ENCODE measurements at places on chromosomes 1 and 21.

DNA sequence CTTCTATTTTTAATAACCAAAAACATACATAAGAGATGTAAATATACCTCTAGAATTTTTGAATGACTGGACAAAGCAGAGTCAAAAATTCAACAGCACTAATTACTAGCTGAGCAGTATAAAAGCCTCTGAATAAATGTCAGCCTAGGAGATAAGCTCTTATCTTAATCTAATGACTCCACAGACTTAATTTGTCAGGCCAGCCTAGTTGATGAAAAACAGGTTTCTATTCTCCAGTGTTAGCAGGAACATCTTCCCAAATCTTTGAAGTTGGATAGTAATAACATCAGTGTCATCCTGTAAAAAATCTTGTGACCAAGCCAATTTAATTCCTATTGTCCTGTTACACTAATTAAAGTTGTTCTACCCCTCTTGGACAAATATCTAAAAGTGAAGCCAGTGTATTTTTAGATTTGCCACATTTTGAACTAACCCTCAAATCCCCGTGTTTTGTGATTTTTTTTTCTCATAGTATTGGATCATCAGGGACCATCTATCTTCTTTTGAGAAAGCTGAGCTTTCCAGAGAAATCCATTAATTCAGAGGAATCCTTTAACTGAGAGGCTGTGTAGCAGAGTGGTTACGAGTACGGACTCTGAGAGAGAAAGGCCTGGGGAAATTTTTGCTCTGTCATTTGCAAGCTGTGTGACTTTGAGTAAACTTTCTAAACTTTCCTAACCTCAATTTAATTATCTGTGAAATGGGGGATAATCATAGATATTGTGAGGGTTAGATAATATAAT lies 41.2 kb downstream of the LMO4 start:
- no peak for DNase-seq

GRCh38 chr1:223219846-223220610 lies 77.0 kb upstream of the TLR5 start:
- no peak for DNase-seq

- no peak for DNase-seq
Measured at GRCh38 chr1:221840511-221841243, 98.8 kb upstream of the DUSP10 start.

GRCh38 chr1:178521241-178521640 lies 8.3 kb downstream of the TEX35 start:
- no peak for DNase-seq

DNA sequence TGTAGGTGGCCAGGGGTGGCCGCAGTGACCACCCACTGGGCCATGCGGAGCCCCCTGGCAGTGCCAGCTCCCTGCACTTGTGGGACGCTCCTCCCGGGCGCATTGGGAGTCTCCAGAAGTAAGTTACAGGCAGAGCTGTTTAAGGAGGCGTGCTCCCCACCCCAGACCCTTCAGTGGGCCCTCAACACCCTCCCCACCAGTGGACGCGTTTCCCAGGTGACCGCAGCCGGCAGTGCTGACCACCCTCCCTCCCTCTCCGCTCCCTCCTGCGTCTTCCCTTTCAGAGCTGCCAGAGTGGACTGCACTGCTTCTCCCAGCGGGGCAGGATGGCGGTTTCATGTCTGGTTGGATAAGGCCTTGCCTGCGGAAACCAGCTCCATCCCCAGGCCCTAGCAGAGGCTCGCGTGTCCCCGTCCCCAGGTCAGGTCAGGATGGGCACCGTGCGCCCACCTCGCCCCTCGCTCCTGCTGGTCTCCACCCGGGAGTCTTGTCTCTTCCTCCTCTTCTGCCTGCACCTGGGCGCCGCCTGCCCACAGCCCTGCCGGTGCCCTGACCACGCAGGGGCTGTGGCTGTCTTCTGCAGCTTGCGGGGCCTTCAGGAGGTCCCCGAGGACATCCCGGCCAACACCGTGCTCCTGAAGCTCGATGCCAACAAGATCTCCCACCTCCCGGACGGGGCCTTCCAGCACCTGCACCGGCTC lies 1.1 kb downstream of the LRRC3 start:
- DNase-seq, result no peak

DNA sequence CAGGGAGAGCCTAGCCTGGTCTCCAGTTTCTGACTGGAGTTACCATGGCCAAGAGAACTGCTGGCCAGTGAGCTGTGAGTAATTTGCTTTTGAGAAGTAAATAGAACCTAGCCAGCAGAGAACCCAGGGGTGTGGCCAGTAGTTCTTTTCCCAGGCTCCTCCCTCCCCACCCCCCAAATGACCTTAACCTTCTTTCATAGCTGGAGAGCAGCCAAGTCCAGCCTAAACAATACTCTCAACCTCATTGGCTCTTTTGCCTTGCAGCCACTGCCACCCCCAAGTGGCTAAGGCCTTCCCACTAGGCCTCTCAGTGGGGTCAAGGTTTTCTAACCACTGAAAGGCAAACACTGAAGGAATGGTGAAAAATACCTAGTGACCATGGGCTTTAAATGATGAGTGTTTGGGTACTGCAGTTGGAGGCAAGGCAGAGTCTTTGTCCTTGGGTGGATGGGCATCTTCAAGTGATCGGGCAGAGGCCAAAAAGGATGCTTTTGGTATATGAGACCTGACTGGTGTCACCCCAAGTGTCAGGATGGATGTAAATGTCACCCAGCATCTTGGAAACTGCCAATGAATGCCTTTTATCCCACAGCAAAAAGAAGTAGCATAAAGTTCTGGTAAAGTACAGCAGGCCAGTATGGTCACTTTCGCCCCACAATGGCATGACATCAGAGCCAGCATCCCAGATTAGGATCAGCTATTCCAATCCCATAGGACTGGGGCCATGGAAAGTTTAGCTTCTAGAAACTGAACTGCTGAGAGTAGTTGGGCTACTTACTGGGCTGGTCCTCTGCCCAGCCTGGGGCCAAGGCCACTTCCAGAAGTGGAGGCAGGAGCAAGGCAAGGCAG lies 3.5 kb upstream of the PIGV start:
- DNase-seq, result peak; percentile 59

DNA sequence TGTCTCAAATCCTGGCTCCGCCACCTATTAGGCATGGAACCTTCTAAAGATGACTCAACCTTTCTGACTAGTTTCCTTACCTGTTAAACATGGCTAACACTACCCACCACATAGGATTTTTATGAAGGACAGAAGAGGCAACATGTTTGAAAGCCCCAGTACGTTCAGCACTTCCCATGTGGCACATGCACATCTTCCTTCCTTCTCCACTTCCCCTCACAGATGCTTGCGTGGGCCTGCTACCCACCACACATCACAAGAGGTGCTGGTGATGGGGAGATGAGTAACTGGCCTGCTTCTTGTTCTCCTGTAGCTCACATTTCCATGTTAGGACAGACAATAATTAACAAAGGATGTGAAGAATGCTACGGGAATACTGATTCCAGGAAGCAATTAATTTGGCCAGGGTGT lies 7.1 kb downstream of the ZBTB21 start:
- DNase-seq, result peak; percentile 14

DNA sequence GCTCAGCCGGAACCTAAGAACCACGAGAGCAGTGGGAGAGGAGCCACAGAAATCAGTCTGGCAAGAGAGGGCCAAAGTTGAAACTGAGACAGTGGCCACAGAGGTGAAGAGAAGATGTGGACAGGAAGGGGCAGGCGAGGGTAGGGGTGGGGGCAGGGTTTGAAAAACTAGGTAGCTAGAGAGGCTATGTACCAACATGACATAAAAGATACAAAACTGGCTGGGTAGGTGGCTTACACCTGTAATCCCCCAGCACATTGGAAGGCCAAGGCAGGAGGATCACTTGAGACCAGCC lies 28.4 kb upstream of the TIAM1 start:
- no peak for DNase-seq

- DNase-seq, result no peak
Measured at GRCh38 chr1:203229471-203230135, at the start of gene CHIT1. Gene CHIT1, minus strand, starts transcription at chr1:203229673. Its CDS starts 37 bp downstream, at chr1:203229636.

- DNase-seq, result no peak
Measured at GRCh38 chr1:97073169-97073568, 351.6 kb downstream of the PTBP2 start.

DNA sequence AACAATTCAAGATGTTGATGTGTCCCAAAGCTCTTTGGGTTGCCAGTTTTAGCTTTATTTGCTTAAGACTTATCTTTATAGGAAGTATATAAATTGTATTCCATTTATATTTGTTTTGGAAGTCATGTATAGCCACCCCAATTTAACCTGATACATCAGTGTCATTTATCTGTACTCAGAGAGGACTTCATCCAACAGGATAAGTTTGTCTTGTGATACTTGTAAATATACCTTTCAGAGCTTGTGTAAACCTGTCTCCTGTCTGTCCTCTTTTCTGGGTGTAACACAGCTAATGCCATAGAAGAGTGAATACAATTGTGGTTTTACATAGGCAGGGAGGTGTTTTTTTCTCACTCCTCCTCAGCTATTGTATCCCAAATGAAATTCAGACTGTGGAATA lies 10.4 kb downstream of the PTGFR start:
- no peak for DNase-seq

DNA sequence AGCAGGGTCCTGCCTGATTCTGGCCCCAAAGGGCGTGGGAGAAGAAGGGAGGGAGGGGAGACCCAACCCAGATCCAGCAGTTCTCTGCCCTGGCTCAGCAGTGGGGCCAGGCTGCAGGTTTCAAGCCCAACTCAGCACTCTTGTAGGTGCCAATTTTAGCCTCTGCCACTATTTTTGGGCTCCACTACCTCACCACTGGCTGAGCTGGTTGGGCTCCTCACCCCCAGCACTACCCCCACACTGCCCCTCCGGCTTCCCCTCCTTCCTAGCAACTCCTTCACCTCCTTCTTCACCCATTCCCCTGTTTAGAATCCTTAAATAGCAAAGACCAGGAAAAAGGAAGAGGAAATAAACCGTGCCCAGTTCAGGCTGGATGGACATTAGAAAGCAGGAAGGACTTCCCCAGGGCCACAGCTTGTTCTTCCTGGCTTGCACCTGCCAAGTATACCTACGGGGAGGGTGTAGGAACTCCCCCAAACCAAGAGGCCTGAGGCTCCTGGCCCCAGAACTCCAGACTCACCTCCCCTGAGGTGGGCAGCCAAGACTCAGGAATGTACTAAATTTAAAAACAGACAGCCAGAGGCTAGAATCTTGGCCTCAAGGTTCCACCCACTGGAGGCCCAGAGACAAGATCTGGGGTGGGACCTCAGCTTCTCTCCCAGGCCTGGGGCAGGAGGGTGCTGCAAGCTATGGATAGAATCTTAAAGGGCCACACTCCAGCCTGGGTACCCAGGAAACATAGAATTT lies 1.4 kb upstream of the ARHGEF2 start:
- no peak for DNase-seq

DNA sequence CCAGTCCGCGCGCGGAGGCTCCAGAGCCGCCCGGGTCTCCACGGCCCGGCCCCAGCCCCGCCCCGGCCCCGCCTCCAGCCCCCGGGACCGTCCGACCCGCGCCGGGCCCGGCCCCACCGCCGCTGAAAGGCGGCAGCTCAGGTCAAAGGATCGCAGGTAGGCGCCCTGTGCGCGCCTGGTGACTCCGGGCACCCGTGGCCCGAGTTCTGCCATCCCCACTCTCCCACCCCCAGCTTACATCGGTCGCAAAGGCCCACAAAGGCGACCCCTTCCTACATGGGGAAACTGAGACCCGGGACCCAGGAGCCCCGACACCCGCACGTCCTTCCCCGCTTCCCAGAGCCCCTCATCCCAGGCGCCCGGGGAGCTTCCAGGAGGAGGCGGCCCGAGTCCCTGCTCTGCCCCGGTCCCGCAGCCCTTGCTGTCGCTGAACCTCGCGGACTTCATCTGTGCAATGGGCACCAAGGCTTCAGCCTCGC lies at the start of gene TMEM200B:
TMEM200B (minus strand) TSS at position 17 of the 479 bp plus-strand sequence. CDS start 2,075 bp downstream, outside the sequence.
- DNase-seq, result no peak

- DNase-seq, result no peak
Measured at GRCh38 chr1:213369465-213369864, 318.4 kb downstream of the RPS6KC1 start.

DNA sequence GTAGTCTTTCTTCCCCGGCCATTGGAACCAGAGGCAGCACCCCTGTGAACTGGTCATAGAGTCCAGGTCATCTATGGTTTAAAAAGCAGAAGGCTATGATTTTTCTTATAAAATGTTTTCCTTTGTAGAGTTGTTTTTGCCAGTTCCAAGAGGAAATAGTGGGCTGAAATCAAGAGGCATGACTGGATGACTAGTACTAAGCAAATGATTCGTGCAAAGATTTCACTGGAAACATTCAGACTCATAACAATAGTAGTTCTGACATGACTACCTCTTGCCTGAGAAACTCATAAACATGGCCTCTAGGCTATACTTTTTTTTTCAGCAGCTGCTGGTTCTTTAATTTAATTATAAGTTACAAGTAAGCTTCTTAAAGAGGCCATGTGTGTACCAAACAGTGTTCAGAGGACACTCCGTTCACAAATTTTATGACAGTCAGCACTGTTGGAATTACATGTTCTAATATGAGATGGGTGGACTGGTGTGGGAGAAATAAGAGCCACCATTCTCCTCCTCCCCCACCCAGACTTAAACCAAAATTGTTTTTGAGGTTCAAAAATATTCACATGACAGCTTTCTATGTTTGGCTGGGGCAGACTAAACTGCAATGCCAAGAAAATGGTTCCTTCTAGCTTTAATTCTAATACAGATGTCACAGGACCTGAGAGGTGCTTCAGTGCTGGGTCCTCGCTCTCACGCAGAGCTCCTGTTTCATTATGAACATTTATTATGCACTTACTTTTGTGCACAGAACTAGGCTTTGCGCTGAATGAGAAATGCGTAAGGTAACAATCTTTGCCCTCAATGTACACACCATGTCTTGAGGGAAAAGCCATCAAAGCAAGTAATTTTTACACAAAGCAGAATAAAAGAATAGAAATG lies 147.5 kb downstream of the ZC3H11B start:
- no peak for DNase-seq

DNA sequence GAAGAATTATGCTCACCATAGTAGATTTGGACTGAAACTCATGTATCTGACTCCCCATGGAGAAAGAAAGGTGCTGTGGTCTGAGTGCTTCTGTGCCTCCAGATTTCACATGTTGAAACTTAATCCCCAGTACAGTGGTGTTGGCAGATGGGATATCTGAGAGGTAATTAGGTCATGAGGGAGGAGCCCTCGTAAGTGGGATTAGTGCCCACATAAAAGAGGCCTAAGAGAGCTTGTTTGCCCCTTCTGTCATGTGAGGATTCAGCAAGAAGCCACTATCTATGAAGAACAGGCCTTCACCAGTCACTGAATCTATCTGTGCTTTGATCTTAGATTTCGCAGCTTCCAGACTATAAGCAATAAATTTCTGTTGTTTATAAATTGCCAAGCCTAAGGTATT lies 150.1 kb downstream of the PLPP3 start:
- DNase-seq, result no peak
